ENCODE measurements at places on chromosomes 4 and X.
A peak's percentile ranks its signal among the peaks of the same experiment; 100 is the strongest.

DNA sequence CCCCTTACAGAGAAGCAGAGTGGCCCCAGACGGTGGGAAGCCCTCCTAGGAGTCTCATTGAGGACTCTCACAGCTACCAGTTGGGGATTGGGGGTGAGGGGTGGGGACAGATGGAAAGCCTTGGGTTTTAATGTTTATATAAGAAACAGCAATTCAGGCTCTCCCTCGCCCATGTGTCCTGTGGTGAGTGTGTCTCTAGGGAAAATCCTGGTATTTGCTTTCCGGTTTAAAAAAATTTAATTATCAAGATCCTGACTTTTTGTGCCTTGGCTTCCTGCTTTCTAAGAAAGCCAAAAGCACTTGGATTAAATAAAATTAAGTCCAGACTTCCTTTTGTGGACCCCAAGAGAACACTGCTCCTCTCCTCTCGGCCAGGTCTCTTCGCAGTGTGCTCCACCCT lies 93.8 kb downstream of the SOWAHB start:
- DNase-seq, result no peak

- no peak for DNase-seq
Observed at GRCh38 chr4:38268837-38269236, 308.6 kb downstream of the PTTG2 start.

DNA sequence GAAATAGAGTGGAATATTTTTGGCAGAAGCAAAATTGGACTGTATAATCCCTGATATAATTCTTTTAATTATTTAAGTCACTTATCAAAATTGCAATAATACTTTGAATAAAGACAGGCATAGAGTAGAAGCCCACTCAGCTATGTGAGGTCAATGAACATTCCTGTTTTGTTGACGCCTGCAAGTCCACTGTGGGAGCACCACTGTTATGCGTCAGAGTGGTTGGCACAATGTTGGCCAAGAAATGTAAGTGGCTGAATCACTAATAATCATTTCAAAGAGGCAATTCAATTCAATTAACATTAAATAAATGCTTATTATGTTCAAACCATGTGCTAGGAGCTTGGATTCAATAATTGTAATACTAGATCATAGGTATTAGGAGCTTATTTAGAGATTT lies 221.0 kb downstream of the SPCS3 start:
- DNase-seq, result no peak

GRCh38 chrX:65985211-65985610 lies 54.7 kb downstream of the VSIG4 start:
- no peak for DNase-seq

- peak; percentile 42 for DNase-seq
Observed at GRCh38 chrX:9873952-9874351, 87.7 kb downstream of the SHROOM2 start.

- DNase-seq, result no peak
Observed at GRCh38 chr4:40114206-40114605, 57.6 kb downstream of the N4BP2 start.

GRCh38 chrX:119398974-119399771 lies at the start of gene SLC25A43:
Gene SLC25A43 (plus strand): TSS chrX:119399336. CDS start chrX:119399404, 68 bp downstream.
- DNase-seq, result peak; percentile 29

DNA sequence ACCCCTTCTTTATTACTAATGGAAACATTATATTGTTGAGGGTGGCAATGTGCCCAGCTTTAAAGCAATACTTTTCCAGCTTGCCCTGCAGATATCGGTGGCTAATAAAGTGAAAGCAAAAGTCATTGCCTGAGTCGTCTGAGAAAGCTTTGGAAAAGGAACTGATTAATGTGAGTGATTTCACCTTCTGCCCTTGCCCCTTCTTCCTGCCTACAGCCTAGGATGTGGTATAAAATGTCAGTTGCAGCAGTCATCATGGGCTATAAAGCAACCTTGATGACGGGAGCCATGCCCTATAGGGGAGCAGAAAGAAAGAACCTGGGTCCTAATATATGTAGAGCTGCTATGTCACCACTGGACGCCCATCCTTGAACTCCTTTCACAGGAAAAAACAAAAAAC lies 132.4 kb upstream of the USP9X start:
- peak; percentile 30 for DNase-seq

DNA sequence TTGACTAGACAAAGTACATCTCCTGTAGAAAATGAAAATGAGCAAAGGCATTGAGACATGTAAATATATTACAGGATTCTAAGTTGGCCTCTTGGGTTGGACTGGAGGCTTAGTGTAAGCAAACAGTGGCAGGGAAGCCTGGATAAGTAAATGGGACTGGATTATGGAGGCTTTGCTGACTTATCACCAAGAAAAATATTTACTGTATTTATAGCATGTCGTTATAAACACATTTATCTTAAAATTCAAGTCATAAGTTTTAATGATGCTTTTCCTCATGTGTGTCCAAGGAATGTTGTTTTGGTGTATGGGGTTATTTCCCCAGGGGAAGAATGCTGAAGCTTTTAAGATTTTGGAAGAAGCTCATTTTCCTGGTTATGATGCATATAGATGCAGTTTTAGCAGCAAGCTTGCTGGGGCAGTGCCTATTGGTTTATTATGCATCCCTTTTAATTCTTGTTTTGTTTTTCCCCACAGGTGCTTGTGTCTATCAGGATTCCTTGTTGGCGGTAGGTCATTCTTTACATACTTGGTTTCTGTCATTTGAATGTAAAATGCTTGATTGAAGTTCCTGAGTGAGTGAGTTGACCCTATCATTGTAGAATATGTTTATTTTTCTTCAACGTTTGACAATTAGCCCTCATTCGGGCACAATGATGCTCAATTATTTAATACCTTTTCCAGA lies 8.5 kb downstream of the FRAS1 start:
- DNase-seq, result no peak

GRCh38 chr4:6568689-6569332 lies 6.2 kb upstream of the MAN2B2 start:
- no peak for DNase-seq

DNA sequence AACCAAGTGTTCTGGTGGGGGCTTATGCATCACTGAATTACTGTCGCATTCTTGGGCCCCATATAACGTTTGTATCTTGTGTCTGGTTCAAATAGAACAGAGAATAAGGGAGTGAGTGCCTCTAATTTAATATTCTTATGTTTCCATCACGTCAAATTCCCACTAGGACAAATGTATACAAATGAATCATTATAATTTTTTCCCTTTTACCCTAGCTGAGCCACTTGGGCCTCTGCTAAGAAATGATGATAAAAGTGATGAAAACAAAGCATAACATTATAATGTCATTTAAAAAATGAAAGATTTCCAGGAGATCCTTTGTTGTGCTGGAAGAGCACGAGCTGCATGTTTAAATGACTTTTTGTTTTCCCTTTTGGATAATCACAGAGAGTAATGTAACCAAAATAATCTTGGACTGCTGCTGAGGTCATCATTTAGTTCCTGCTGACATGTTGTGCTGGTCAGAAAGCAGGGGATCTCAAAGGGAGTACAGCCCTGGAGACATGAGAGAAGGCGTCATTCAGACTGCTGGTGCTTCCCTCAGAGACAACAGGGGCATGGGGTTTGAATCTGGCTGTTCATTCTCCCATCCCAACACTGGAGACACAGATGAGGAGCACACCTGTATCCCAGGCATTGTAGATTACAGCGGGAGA lies 105.1 kb upstream of the SCOC start:
- DNase-seq, result no peak

DNA sequence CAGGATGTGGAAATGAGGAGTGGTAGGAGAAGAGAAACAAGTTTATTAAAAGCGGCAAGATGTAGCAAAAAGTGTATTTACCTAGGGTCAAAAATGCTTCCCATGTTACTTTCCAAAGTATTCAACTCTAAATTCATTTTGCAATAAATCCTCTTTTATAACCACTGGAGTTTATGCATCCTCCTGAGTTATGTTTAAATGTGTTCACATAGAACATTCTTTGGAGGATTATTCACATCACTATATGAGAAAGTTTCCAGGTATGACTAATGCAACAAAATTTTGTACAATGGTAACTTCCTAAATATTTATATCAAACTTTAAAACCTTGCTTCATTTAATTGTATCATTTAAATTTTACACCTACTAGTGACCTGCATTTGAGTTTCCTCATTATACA lies 870.6 kb upstream of the SLIT2 start:
- no peak for DNase-seq

GRCh38 chr4:188130355-188130754 lies 8.9 kb upstream of the TRIML1 start:
- no peak for DNase-seq

DNA sequence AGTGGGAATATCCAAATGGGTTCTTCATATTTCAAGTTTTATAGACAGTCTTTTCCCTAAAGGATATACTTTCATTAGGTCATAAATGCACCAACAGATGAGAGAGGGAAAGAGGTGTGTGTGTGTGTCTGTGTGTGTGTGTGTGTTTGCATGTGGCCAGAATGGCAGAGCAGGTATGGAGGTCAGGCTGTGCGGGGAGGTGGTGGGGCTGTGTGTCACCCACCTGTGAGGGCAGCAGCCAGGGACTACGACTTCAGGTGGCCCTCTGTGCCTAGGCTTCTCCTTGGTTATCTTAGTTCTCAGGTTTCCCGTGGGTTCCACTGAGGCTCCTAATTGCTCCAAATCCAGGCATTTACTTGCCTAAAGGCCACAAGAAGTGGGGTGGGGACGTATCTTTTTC lies 14.6 kb downstream of the HAND2 start:
- DNase-seq, result no peak

GRCh38 chrX:126836186-126836585 lies 16.7 kb downstream of the PRR32 start:
- no peak for DNase-seq

GRCh38 chrX:283115-283845 lies 2.1 kb downstream of the PLCXD1 start:
- peak; percentile 90 for DNase-seq

GRCh38 chr4:118936406-118936805 lies 47.8 kb downstream of the SYNPO2 start:
- no peak for DNase-seq

- DNase-seq, result peak; percentile 36
Observed at GRCh38 chrX:103585411-103586313, at the start of gene TCEAL4. Gene TCEAL4 (plus strand): TSS chrX:103585515. CDS start chrX:103586676, 1,161 bp downstream.

DNA sequence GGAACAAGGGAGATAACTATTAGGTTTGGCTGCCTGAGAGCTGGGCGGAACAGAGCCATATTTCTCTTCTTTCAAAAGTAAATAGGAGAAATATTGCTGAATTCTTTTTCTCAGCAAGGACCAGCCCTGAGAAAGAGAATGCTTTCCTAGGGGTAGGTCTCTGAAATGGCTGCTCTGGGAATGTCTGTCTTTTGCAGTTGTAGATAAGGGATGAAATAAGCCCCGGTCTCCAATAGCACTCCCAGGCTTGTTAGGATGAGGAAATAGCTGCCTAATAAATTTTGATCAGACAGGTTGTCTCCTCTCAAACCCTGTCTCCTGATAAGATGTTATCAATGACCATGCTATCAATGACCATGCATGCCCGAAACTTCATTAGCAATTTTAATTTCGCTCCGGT lies 207.8 kb upstream of the KIT start:
- no peak for DNase-seq

DNA sequence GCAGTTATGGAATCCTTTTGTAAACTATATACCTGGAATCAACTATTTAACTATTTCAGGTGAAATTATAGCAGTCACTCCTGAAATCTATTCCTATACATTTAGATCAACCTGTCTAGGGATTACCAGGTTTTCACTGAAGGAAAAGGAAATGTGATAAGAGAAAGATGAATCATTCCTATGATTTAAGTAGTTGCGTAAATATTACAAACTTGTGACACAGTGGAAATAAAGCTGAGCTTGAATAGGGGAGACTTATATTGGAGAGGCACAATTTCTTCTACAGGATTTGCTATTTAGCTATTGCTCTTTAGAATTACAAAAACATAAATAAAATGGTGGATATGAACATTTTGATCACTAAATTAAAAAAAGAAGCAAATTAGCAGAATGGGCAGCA lies 284.1 kb upstream of the EPHA5 start:
- no peak for DNase-seq

DNA sequence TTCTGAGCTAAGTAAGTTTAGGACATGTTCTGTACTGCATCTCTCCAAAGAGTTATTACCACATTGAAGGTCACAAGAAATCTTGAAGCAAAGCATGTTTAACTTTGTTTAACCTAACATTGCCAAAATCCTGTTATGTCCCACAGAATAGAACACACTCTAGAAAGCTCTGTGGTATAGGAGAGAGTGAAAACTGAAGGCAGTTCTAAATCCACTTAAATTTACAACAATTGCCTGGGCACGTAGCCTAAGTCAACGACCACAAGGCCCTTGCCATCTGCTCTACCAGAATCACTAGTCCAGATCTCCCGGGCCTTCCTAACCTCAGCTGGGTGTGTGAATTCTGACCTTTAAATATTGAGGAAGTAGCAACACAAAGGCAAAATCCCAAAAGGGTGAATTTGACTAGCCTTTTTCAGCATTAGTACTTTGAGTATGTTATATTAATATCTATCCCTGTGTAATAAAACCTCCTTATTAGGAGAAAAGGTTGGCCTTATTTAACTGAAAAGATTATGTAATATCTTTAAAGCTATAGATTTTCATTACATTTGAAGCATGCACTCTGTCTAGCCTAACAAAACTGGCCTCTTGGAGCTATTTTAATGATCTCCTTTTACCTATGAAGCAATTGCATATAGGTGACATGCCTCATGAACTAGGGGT lies 4.5 kb upstream of the MAML3 start:
- DNase-seq, result no peak

DNA sequence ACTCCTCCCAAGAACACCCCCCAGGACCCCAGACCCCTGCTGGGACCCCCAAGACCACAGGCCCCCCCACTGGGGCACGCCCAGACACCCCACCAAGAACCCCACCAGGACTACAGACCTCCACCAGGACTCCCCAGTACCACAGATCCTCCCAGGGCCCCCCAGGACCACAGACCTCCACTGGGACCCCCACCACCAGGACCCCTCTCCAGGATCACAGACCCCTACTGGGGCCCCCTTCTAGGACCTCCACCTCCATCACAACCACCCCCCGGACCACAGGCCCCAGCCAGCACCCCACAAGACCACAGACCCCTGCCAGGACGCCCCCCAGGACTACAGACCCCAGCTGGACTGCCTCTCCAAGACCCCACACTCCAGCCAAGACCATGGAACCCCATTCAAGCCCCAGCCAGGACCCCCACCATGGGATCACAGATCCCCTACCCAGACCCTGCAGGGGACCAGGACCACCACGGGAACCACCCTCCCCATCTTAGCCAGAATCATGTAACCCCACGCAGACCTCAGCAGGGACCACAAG lies 855 bp upstream of the DHRSX start:
- no peak for DNase-seq

- DNase-seq, result no peak
Observed at GRCh38 chrX:53247928-53248327, 22.9 kb upstream of the KDM5C start.

- DNase-seq, result no peak
Observed at GRCh38 chrX:49070988-49071387, 2.8 kb downstream of the PRAF2 start.

GRCh38 chr4:145481942-145482208 lies 222 bp downstream of the SMAD1 start:
- no peak for DNase-seq

GRCh38 chrX:102767287-102767686 lies 46.7 kb downstream of the GPRASP3 start:
- no peak for DNase-seq

- no peak for DNase-seq
Observed at GRCh38 chr4:78666830-78667258, 109.3 kb upstream of the BMP2K start.

- DNase-seq, result no peak
Observed at GRCh38 chr4:71648448-71648847, 135.4 kb downstream of the GC start.
